Lower lobe of right lung (tissue), 2 donors: ENCODE measurements at places on chromosomes 11 and 22. TPM values are rescaled to one million over a fixed set of nuclear protein-coding genes. Genes with fewer than 3 reads are reported as not detected.

The CST6 gene
- 11.0 TPM for total RNA-seq

The MAPK8IP2 gene
- total RNA-seq = 1.7 TPM

- no peak for DNase-seq
These were observed 844.8 kb upstream of the CHORDC1 start for GRCh38 chr11:91067666-91068065.

GRCh38 chr11:83976086-83976485 lies 689.9 kb upstream of the CCDC90B start:
- DNase-seq = no peak

DNA sequence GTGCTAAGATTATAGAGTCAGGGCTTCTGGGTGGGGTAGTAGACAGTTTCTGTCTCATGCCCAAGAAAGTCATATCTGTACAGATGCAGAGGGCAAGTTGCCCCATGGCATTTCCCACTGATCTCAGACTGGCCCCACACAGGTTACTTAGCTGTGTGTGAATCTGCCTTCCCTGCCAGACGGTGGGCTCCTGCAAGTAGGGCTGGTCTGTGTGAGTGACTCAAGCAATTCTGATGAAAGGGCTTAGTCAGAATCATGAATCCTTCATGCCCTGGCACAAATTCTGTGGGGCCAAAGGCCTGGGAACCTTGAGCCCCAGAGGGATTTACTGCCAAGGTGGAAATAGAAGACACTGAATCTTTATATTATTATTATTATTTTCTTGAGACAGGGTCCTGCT lies 30.4 kb downstream of the USH1C start:
- DNase-seq = no peak

DNA sequence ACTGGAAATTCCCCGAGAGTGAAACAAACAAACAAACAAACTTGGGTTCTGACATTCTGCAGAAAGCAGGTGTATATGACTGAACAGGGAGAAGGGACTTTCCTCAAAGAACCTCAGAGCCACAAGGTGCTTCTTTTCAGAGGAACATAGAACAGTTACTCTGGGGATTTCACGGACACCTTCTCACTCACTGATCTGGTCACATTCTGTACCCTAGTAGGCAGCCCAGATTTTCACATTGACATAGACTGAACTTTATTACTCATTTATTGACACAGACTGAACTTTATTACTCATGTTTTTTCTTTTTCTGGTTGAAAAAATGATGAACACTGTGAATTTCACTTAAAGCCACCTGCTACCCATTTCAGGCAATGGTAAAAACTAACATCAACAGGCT lies 263.0 kb downstream of the OPCML start:
- DNase-seq = no peak

The ZBTB16 gene
- total RNA-seq = 171 TPM

The WNT11 gene
- total RNA-seq = 9.2 TPM

- DNase-seq = no peak
These were observed 4.8 kb downstream of the OR6A2 start for GRCh38 chr11:6794639-6795038.

The FOLR2 gene
- total RNA-seq = 28.1 TPM
